Choroid plexus epithelial cell (primary cell): ENCODE measurements at places on chromosomes 2 and 18.

- no peak for DNase-seq
These were observed 40.4 kb downstream of the WDR7 start for GRCh38 chr18:56691530-56691929.

DNA sequence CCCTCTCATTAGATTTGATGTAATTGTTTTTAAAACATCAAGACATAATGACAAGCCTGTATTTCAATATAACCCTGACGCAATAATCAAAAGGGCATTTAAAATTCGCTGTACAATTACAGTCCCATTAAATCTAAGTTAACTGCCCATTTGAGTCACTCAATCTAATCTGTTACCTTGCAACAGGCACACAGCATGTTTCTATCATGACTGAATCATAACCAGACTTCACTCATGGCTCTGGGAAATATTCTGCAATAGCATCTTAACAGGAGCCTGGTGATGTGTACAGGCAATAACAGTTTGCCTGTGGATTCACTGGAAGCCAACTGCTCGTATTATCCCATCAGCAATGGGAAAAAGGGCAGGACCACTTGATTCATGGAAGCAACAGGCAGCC is 142.3 kb upstream of the NCKAP5 start:
- no peak for DNase-seq

- peak; percentile 77 for DNase-seq
These were observed 142.3 kb upstream of the BOD1L2 start for GRCh38 chr18:57004366-57005121.

- DNase-seq, result no peak
These were observed 37.8 kb upstream of the FZD5 start for GRCh38 chr2:207807516-207807915.

DNA sequence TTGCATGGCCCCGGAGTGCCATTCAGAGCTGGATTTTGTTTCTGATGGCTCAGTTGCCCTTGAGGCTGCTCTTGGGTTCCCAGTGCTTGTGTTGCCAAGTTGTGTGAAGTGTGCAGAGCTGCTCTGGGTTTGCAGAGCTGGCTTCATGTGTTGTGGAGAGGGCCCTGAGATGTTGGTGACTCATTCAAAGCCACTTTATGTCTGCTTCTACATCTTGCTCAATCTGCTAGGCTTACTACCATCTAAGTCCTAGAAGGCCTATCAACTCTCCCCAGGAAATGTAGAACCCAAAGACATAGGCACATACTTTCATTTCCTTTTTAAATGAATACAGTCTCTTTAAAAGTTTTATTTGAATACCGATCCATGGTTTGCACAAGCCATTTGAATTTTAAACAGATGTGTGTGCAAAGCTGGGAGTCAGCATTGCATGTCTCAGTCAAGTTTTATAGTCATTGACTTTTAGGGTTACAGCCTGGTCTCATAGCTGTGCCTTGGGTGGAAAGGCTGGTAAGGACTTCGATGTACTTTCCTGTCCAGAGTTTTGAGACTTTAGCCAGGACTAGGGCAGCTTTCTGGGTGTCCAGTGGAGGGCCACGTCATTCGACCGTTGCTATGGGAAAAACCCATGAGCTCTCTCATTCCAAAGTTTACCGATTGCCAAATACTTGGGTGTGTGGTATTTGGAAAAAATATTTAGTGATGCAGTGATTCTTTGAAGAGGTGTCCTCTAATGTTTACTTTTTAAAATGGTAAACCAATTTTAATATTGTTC is 105.0 kb downstream of the LTBP1 start:
- peak; percentile 80 for DNase-seq

- DNase-seq, result peak; percentile 9
These were observed 19.7 kb downstream of the SAP130 start for GRCh38 chr2:128008074-128008672.

- peak; percentile 63 for DNase-seq
These were observed 15.2 kb downstream of the RAMP1 start for GRCh38 chr2:237874585-237875161.

GRCh38 chr2:23557455-23557854 is 172.5 kb downstream of the KLHL29 start:
- DNase-seq, result no peak

DNA sequence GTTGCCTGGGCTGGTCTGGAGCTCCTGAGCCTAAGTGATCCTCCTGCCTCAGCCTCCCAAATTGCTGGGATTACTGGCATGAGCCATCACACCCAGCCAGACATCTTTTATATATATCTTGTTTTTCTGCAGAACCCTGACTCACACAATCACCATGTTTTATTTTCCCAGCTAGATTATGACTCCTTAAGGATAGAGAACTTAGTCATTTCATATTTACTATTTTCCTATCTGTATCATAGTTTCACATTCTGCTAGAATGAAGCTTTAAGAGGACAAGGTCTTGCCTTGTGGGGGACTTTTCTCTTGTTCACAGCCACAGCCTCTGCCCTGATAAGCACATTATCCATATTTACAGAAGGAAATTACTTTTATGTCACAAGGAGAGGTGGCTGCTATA is 73.9 kb downstream of the LBH start:
- no peak for DNase-seq

DNA sequence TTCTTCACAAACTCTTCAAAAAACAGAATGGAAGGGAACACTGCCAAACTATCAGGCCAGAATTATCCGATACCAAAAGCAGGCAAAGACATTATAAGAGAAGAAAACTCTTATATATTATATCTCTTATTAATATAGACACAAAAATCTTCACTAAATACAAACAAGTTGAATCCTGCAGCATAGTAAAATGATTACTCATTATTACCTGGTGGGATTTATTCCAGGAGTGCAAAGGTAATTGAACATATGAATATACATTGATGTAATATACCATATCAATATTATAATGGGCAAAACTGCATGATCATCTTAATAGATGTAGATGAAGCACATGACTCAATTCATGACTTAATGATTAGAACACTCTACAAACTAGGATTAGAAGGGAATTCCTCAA is 25.1 kb downstream of the ABCB11 start:
- no peak for DNase-seq

- DNase-seq, result peak; percentile 93
These were observed 35.3 kb upstream of the PPP1CB start for GRCh38 chr2:28716265-28716865.

DNA sequence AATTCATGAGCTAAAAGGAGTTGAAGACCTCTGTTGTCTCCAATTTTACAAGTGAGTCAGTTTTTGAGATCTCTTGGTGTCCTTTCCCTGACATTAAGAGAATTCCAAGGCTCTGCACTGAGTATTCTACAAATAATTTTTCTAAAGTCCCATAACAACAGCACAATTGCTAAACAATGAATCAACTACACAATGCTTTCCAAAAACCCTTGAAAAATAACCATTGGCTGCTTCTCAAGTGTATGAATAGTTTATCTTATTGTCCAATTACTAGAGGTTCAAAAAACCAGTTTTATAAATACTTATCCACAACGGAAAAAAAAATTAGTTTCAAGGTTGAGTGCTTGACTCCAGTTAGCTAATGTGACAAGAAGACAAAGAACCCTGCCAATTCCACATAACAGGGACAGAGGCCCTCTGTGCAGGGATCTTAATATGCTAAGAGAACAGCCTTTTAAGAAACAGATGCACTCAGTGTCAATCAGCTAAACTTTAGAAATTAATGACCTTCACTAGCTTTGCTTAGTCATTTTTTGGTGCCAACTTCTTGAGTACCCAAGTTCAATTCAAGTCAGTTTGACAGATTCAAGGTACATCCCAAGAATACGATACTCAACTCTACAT is 266.6 kb upstream of the CYP26B1 start:
- DNase-seq, result no peak

GRCh38 chr2:197515315-197515738 is 539 bp upstream of the MOB4 start:
- DNase-seq, result no peak

DNA sequence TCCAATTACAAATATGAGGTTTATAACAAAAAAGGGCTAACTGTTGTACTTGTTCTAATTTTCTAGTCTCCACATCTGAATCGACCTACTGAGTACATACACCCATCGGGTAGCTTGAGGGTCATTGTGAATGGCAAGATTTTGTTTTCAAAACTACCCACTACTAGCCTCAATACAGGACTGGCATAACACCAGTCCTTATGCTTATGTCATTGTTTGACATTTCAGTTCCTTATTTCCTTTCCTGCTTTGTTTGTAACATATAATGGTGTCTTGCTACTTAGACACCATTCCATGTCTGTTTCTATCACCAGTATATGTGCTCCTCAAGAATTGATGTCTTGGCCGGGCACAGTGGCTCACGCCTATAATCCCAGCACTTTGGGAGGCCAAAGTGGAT is 86.0 kb downstream of the EPHA4 start:
- no peak for DNase-seq

GRCh38 chr2:209125291-209125690 is 298.6 kb upstream of the MAP2 start:
- DNase-seq, result no peak

GRCh38 chr2:171412571-171413175 is 21.1 kb downstream of the METTL8 start:
- peak; percentile 38 for DNase-seq

DNA sequence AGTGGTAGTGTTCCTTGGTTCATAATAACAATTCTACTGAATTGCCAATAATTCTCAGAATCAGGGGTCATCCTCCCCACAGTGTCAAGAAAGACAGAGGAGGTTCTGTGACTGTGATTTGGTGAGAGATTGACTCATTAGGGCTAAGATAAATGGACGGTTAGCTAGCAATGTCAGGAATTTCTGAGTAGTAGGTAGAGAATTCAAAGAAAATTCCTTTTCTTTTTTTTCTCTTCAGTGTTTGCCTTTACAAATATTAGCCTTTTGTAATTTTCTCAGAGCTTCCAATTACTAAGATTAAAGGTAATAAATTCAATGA is 16.8 kb upstream of the CRIM1 start:
- peak; percentile 80 for DNase-seq

GRCh38 chr18:76620321-76621170 is 125.5 kb upstream of the ZNF516 start:
- DNase-seq, result peak; percentile 86

- peak; percentile 36 for DNase-seq
These were observed 42.9 kb downstream of the NCK2 start for GRCh38 chr2:105787376-105788318.

DNA sequence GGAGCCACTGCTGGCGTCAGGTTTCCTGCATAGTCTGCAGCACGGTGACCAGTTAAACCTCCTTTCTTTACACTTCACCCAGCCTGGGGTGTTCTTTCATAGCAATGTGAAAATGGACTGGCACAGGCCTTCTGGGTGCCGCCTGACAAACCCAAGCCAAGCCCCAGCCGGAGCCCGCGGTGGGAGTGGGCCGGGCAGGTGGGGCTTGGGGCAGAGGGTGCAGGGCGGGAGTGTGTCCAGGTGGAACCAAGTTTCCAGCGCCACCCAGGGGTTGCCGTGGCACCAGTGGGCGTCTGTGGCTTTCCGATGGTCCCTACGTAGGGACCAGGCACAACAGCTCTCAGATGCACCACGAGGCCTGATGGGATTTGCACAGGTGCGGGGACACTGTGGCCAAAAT is 75.8 kb downstream of the RTP5 start:
- no peak for DNase-seq

GRCh38 chr2:121501031-121501430 is 29.6 kb upstream of the RNU4ATAC start:
- peak; percentile 94 for DNase-seq

DNA sequence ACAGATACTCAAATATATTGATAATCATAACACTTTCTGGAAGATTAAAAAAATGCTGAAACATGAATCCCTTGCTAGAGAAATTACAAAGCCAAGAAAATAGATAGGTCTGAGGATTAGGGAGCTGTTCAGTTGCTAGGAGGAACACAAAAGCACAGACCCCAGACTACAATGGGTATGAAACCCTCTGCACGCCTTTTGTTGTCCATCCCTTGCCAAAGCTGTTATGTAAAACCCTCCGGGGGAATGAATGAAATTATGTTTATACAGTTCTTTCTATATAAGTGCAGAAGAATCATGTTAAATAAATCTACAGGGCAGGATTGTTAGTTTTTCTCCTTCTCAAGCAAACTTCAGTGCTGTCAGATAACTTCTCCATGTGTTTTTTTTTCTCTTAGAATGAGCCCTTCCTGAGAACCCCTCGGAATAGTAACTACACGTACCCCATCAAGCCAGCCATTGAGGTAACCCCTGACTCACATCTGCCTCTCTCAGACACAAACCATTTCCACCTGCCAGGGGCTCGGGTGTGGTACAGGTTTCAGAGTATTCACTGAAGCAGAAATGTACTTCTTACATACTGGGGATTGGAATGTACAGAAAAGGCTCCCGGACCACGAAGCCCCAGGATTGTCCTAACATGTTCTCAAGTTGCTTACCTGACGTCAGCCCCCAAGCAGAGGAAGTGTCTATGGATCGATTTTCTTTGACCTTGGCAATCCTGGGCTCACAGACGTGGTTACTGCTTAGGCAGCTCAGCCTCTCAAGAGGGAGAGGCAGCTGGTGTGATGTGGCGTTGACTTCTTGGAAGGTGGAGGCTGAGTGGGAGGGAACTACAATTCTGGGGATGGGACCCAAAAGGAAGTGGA is 118.0 kb downstream of the PLB1 start:
- DNase-seq, result peak; percentile 99

DNA sequence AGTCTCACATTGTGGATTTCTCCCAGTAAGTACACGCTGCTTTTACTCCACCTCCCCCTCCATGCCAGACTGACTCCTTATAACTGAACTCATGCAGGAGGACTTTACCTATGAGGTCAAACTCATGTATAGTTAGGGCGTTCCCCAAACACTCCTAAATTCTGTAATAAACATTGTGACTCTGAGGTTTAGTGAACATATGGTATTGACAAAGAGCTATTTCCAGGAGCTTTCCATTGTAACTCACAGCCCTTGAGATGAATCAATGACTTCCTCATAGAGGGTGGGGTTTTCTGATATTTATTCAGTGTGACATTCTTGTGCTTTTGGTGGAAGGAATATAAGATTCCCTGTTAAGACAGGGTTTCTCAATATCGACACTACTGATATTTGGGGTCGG is 337.4 kb upstream of the SLC14A2 start:
- no peak for DNase-seq

DNA sequence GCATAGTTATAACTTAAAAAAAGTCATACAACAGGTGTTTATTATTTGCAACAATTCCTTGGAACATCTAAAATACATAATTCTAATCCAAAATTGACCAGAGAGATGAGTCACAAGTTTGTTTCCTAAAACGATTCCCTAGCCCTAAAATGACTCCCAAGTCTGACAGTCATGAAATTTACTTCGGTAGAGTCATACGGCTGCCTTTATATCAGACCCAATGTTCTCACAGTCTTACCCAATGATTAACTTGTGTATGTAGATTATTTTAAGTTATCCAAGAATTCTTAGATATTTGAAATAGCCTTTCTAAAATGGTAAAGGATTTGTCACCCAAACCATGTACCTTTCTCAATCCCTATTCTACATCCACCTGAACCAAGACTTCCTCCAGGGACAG is 174.9 kb downstream of the LAMA1 start:
- no peak for DNase-seq

- DNase-seq, result no peak
These were observed 31.4 kb upstream of the NRP2 start for GRCh38 chr2:205650931-205651330.

GRCh38 chr2:26384183-26384582 is 17.5 kb upstream of the DRC1 start:
- no peak for DNase-seq

- peak; percentile 57 for DNase-seq
These were observed 34.7 kb downstream of the INO80C start for GRCh38 chr18:35463050-35463449.

- DNase-seq, result no peak
These were observed 83.5 kb downstream of the NCKAP1 start for GRCh38 chr2:182954789-182955188.
